Epithelial cell of proximal tubule (primary cell): ENCODE measurements at places on chromosomes 5 and 9.

- no peak for DNase-seq
Measured at GRCh38 chr5:132867046-132867451, 607 bp downstream of the UQCRQ start.

GRCh38 chr5:89187883-89188465 is 305.0 kb upstream of the MEF2C start:
- no peak for DNase-seq

DNA sequence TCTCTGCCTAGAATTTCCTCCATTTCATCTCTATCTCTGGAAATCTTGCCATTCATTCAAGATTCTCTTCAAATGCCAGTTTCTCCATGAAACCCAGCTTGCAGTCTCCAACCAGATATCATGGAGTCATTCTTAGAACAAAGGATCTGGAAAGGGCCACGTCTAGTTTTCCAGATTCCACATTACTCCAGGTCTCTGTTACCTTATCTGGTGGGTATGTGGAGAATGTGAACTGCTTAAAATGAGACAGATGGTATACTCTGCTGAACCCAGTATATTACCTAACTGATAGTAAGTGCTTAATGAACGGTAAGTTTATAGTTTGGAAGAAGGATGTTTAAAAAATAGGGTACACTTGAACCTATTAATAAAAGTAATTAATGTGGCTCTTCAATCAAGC is 52.3 kb upstream of the ZSWIM6 start:
- DNase-seq, result no peak

GRCh38 chr5:96614110-96614691 is 48.0 kb upstream of the CAST start:
- DNase-seq, result peak; percentile 89

- no peak for DNase-seq
Measured at GRCh38 chr5:173715607-173716006, 99.2 kb upstream of the BOD1 start.

DNA sequence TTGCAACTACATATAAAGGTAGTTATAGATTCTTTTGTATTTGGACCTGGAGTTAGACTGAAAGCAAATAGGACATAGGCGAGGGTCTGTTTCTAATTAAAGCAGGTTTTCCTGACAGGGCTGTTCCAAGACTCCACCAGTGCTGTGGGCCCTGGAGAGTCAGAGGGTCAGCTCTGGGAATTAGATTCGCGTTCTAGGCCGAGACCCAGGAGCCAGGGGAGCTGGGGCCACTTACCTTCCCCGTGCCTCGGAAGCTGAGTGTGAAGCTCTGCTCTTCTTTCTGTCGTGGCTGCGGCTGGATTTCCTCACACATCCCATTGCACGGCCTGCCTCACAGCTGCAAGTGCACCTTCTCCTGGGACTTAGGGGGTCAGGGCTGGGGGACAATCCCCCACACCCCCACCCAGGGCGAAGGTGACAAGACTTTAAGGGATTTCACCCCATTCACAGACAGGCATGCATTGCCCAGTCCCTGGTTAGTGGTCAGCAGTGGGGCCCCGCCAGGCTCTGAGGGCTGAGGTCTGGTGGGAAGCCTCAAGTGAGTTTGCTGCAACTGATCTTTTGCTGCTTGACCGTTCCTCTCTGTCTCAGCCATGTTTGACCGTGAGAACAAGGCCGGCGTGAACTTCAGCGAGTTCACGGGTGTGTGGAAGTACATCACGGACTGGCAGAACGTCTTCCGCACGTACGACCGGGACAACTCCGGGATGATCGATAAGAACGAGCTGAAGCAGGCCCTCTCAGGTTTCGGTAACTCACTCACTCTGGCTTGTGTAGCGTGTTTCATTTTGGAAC is 15.3 kb upstream of the AHRR start:
- no peak for DNase-seq

DNA sequence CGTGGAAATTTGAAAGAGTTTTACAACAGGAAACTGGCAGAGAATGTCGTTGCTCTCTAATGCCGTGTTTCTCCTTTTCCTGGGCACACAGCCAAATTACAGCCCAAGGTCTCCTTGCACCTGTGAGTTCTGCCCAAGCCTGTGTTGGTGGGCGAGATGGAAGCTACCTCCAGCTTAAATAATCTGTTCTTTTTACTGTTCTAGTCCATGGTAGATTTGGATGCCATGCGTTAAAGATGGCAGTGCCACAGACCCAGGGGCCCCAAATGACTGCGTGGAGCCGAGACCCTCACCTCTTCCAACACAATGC is 92.6 kb upstream of the IRX4 start:
- no peak for DNase-seq

- DNase-seq, result peak; percentile 18
Measured at GRCh38 chr5:32531885-32532520, 53.4 kb upstream of the SUB1 start.

DNA sequence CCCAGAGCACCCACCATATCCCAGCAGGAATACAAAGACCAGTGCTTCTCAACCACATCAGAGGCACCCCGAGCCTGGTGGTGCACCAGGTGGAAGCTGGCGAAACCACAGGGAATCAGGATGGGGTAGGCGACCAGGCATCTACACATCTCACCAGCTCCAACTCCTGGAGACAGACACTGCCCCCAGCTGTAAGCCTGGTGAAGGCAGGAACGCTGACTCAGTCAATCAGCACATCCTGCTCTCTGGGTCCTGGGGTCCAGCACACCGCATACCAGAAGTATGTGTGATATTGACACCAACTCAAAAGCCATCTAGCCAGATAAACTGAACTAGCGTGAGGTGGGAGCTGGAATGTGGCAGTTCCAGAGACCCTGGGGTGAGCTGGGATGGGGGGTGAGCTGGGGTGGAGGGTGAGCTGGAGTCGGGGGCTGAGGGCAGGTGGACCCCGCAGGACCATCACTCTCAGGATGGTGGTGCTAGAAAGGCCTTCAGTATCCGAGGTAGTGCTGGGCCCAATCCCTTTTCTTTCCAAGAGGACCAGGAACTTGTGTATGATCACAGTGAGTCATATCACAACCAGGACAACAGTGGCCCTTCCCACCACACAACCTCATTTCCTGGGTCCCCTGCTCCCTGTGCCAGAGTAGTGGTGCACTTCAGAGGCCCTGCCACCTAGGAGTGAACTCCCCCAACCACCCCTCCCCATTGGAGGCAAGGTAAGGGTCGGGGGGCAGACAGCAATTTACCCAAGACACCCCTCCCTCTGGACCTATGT is 2.5 kb downstream of the DBN1 start:
- DNase-seq, result no peak

DNA sequence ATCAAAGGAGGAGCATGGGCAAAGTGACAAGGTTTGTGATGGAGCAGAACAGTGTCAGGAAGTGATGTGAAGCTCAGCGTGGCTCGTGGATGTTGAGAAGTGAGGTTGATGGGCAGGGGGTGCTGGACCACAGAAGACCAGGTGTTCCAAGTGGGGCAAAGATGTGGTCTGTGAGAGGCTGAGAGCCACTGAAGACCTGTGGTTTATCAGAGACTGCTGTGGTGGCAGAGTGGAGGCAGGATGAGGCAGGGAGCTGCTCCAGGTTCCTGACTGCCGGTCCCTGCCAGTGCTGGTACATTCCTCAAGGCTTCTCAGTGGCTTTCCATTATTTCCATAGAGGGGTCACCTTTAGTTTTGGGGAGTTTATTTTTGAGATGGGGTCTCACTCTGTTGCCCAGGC is 19.1 kb downstream of the PALM2AKAP2 start:
- no peak for DNase-seq

DNA sequence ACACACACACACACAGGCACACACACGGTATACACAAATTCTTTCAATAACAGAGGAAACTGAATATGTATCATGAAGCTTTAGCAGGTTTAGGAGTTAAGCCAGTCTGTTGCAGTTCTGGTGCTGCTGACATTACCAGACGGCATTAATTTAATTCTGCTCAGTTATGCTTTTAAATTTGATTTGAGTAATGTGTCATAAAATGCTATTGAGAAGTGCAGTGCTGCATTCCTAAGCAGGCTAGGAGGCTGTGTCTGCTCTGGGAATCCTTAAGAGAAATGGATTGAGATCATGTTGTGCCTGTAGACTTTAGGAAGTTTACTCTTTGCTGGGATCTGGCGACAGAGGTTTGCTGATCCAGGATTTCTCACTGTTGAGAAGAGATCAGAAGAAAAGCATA is 733.8 kb downstream of the BRINP1 start:
- no peak for DNase-seq

- no peak for DNase-seq
Measured at GRCh38 chr9:35909687-35910612, 660 bp downstream of the SPAAR start.

- no peak for DNase-seq
Measured at GRCh38 chr5:109003928-109004327, 256.2 kb downstream of the FER start.

DNA sequence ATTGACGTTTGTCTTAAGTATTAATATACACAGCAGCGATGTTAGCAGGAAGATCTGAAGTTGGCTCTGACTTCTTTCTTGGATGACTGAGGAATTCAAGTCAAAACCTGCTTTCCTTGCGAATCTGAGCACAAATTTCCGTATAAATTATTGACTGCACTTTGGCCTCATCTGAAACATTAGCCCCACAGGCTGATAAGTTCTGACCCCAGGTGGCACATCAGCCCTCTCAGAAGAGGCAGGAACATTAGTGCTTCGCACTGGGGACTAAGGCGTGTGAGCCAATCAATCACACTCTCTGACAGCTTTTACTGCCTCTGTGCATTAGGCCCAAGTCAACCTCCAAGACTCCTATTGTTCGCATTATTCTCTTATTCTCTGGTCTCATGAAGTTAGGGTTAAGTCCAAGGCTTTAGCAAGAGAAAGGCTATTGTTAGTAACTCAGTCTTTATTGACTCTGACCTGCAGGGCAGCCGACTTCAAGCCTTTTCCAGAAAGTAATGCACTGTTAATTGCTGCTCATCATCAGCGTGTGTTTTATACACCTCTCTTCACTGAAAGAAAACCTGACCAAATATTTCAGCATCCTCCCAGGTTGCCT is 84.2 kb downstream of the ZNF608 start:
- DNase-seq, result no peak

GRCh38 chr5:175795959-175796358 is 75.4 kb upstream of the CPLX2 start:
- no peak for DNase-seq

DNA sequence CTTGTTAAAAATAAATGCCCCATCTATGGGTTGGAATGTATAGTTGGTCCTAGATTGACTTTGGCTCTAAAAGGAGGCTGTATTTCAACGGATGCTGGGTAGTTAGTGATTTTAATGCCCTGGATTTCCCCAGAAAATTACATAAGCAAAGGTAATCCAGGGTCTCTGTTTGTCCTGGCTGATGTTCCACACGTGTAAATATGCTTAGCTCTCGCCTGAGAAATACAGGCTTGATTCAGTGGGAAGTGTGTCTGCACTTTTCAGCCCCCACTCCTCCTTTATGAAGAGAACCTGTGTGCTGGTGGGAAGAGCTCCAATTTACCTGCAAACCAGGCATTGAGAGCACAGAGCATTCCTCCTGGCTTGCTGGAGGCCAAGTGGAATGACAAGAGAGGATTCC is 294.6 kb upstream of the CLINT1 start:
- no peak for DNase-seq

GRCh38 chr5:171409164-171410136 is 10.0 kb upstream of the FGF18 start:
- no peak for DNase-seq

DNA sequence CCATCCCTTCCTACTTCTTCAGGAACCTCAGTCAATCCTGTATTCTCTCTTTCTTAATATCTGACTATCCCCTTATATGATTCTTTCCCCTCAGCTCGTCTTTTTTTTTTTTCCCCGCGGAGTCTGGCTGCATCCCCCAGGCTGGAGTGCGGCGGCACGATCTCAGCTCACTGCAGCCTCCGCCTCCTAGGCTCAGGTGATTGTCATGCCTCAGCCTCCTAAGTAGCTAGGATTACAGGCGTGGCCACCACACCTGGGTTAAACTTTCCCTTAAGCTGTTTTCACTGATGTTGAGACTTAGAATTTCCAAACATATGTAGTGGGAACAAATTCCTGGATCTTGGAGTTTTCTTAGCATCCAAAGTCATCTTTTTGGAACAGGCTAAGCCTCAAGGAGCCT is 13.3 kb upstream of the RUSC2 start:
- no peak for DNase-seq

DNA sequence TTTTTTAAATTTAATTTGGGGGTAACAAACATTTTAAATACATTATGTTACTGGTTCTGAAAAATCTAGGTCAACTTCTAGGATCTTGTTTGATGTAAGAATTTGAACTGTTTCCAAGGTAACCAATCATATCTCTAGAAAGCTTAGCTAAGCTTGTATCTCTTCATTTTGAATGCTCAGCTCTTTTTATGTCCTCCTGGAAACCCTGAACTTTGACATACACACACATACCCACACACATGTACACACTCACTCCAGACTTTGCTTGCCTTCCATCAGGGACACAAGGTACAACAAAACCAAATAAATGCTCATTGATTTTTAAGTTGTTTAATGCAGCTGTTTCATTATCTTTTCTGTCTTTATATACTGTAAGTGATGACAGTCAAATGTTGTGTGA is 178.5 kb downstream of the RAB3C start:
- DNase-seq, result no peak

DNA sequence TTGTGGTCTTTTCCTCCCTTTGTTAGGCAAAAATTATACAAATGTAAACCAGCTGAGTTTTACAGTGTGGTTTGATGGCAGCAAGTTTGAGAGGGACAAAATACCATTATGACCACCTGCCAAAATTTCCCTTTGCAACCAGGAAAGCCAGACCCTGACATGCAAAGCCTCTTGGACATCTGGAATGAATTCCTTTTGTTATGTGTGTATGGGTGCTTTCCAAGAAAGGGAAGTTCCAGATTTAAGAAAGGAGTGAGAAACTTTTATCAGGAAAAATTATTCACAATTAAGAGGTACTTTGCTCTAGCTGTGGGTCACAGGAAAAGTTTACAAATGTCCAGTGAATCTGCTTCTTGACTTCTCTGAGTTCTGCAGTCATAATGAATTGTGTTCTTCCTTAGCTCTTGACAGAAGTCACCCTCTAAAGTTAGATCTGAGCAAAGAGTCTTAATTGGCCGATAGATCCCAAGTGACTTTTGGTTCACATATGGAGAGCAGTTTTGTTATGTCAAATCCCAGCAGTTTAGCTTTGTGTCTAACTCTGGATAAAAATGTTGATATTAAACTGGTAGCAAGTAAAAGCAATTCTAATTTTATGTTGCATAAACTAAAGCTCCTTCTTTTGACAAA is 295.9 kb upstream of the ZNF608 start:
- no peak for DNase-seq

GRCh38 chr5:98774192-98775033 is 950 bp downstream of the RGMB start:
- DNase-seq, result no peak

DNA sequence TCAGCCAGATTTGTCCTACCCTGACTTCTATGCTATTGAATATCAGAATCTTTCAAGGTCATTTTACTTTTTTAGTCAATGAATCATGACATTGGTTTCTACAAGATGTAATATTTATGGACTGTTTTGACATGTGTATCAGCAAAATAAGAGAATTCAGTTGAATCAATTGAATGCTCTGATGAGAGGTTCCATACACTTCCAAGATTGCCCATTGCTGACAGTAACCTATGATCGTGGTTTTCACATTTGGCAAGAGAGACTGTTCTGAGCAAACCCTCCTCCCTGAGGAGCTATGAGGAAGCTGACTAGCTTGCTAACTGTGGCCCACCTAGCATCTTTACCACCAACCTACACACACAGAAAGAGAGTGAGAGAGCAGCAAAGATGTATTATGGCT is 56.7 kb upstream of the FST start:
- DNase-seq, result no peak
